ENCODE measurements at places on chromosomes 2 and 18.

DNA sequence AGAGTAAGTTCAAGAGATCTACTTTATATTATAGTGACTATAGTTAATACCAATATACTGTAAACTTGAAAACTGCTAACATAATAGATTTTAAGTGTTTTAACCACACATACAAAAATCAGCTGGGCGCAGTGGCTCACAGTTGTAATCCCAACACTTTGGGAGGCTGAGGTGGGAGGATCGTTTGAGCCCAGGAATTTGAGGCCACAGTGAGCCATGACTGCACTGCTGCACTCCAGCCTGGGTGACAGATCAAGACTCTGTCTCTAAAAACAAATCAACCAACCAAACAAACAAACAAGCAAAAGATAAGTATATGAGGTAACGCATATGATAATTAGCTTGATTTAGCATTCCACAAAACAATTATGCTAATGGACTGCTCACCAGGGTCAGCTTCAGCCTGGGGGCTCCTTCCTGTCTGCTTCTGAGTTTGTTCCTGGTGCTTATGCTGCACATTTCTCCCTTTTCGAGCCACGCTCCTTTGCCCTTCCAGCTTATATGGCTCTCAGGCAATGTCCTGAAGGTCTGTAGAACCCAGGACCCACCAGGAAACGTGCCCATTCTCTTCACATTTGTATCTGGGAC lies 357.6 kb downstream of the EN1 start:
- DNase-seq = no peak

DNA sequence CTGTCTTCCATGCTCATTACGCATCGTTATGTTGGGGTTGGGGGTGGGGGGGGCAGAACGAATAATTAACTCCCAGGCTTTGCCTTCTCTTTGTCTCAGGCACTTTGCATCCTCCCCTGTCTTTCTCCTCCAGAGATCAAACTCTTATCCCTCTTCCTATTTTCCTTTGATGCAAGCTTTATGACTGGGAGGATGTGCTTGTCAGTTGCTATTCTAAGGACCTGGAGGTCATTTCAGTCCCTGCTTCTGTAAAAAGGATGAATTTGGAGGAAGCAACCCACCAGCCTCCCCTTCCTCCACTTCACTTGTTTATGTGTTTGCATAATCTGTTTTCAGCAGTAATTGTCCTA lies 87.5 kb downstream of the ZCCHC2 start:
- DNase-seq = no peak

DNA sequence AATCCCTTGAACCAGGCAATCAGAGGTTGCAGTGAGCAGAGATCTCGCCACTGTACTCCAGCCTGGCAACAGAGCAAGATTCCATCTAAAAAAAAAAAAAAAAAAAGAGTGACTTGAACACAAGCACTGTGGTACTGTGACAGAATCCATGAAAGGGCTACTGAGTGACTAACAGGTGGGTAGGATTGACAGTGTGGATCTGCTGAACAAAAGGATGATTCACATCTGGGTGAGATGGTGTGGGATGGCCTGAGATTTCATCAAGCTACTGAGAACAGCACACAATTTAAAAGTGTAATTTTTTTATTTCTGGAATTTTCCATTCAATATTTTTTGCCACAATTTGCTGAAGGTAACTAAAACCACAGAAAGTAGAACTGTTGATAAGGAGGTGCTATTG lies 13.3 kb upstream of the SP3 start:
- no peak for DNase-seq

- no peak for DNase-seq
These were observed 36.7 kb downstream of the UXS1 start for GRCh38 chr2:106157416-106157815.

GRCh38 chr2:126750506-126750905 lies 94.5 kb downstream of the GYPC start:
- DNase-seq = no peak

GRCh38 chr2:202017940-202018339 lies 15.7 kb upstream of the FZD7 start:
- DNase-seq = no peak

GRCh38 chr18:39521164-39521563 lies 1955.6 kb upstream of the CELF4 start:
- DNase-seq = no peak

- DNase-seq = no peak
These were observed 85.1 kb downstream of the SERPINB8 start for GRCh38 chr18:64055019-64055418.

GRCh38 chr2:238488347-238488826 lies 61.7 kb downstream of the ASB1 start:
- DNase-seq = no peak

Measured in forelimb muscle (tissue), 1 donor.